ENCODE measurements at places on chromosomes 1 and 21. TPM values are rescaled to one million over a fixed set of nuclear protein-coding genes. Genes with fewer than 3 reads are reported as not detected.

The TNFRSF8 gene
- 1.2 TPM for total RNA-seq

The KLHL17 gene
- 6.6 TPM for total RNA-seq

The BCAR3 gene
- total RNA-seq: 15.2 TPM

The PROX1 gene
- 95.0 TPM for total RNA-seq

The KCNH1 gene
- total RNA-seq: not detected

The HSPG2 gene
- 269 TPM for total RNA-seq

The RGS18 gene
- 1.4 TPM for total RNA-seq

The TRIM63 gene
- 207 TPM for total RNA-seq

The KRTAP8-1 gene
- not detected for total RNA-seq

The BARHL2 gene
- total RNA-seq: not detected

The LY9 gene
- total RNA-seq: not detected

The NCAM2 gene
- total RNA-seq: 4.4 TPM

The BTBD8 gene
- 4.4 TPM for total RNA-seq

The RSPH1 gene
- total RNA-seq: not detected

The CASQ2 gene
- total RNA-seq: 879 TPM

The NUF2 gene
- total RNA-seq: 0.77 TPM

The SELP gene
- 7.4 TPM for total RNA-seq

The AMY1B gene
- total RNA-seq: not detected

The RBM11 gene
- not detected for total RNA-seq

The OLIG2 gene
- total RNA-seq: not detected

GRCh38 chr1:7659514-7659913, 111.6 kb upstream of the VAMP3 start:
- no peak for DNase-seq

DNA sequence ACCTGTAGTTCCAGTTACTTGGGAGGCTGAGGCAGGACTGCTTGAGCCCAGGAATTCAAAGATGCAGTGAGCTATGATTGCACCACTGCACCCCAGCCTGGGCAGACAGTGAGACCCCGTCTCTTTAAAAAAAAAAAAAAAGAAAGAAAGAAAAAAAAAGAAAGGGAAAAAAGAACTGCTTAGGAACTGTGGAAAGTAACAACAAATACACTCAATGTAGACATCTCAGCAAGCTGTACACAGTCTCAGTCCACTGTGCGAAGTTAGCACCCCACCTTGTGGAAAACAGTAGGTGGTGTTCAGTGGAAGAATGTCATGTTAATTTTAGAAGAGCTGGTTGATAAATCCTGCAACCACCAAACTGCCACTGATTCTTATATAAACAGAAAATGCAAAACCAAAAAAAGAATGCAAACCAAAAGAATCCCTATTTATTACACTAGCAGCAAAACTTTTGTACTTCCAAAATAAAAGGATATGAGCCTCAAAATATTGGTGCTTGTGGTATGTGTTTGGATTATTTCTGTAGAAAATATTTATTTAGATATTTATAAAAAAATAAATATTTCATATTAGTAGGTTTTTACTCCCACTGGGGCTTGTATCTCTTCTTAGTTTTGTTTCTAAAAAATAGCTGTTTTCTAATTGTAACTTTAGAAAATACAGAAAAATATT, 31.1 kb downstream of the ALG14 start:
- DNase-seq: no peak

GRCh38 chr1:161163793-161164192, 2.4 kb upstream of the PPOX start:
- no peak for DNase-seq

DNA sequence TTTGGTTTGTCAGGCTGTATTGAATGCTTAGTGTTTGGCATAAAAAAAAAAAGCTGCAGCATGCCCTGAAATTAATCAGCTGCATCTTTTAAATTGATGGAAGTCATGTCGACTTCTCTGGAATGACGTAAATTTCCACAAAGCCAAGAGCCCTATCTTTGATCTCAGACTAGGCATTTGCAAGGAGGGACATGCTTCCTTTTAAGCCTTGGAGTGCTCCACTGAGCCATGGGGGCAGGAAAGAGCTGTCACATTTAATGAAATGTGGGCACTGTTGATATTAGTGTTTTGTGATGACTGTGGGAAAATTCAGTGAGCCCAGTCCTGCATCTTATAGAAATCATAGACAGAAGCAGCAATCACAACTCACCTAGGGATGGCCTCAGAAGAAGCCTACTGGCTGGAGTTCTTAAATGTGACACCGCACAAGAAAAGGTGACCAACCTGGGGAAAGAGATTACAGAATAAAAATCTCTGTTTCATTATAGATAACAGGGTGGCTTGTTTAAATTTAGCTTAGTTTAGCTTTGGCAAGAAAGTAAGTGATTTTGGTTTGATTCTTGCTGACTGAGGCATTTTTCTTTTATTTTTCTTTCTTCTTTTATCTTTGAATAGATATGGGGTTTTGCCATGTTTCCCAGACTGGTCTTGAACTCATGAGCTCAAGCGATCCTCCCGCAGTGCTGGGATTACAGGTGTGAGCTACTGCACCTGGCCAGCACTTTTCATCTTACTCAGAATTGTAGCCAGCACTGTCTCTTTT, 188.2 kb downstream of the HHAT start:
- DNase-seq: no peak

DNA sequence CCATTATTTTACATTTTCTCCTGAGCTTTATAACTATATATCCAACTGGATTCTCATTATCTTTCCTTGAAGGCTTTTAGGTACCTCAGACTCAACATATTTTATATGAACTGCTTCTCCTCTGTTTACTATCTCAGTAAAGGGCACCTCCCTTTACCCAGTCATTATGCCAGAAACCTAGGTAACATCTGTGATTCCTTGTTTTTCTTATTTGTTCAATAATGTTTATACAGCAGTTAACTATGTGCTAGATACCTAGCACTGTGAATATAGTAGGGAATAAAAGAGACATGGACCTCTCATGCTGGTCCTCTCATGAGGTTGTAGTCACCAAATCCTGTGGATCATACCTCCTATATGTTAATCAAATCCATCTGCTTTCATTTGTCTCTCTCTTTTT, 25.6 kb downstream of the PPP1R12B start:
- no peak for DNase-seq

GRCh38 chr1:221328371-221328770, 413.5 kb downstream of the DUSP10 start:
- DNase-seq: no peak

DNA sequence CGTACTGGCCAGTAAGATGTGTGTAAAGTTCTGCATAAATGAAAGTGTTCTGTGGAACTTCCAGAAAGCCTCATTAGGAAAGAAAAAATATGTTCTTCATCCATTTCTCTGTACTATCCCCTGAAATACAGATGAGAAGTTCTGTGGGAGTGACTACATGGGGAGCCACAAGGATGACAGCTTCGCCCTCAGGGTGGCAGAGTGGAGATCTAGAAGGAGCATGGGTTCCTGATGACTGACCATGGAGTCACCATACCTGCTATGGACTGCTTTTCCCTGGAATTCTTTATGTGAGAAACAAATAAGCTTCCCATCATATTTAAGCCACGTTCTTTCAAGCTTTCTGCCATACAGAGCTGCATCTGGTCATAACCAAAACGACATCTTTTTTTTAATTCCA, 113.9 kb upstream of the RGS1 start:
- DNase-seq: no peak

GRCh38 chr1:3368711-3369445, 85.6 kb upstream of the ARHGEF16 start:
- no peak for DNase-seq

- DNase-seq: no peak
These were observed 188.5 kb downstream of the TGFBR3 start for GRCh38 chr1:91697416-91697815.

- no peak for DNase-seq
These were observed 302.4 kb upstream of the TMPRSS15 start for GRCh38 chr21:18705971-18706370.

GRCh38 chr1:221263831-221264767, 384.9 kb downstream of the HLX start:
- no peak for DNase-seq

- no peak for DNase-seq
These were observed 208.0 kb upstream of the GALNT2 start for GRCh38 chr1:229859026-229859425.

- no peak for DNase-seq
These were observed 486 bp downstream of the HSPA13 start for GRCh38 chr21:14382486-14382834.

- no peak for DNase-seq
These were observed 11.6 kb upstream of the PARP1 start for GRCh38 chr1:226419284-226420029.

GRCh38 chr21:42189860-42190485, 29.0 kb upstream of the ABCG1 start:
- no peak for DNase-seq

GRCh38 chr1:37288900-37289299, 185.5 kb upstream of the ZC3H12A start:
- DNase-seq: no peak

- no peak for DNase-seq
These were observed 44.9 kb downstream of the FOXD2 start for GRCh38 chr1:47482786-47483185.

DNA sequence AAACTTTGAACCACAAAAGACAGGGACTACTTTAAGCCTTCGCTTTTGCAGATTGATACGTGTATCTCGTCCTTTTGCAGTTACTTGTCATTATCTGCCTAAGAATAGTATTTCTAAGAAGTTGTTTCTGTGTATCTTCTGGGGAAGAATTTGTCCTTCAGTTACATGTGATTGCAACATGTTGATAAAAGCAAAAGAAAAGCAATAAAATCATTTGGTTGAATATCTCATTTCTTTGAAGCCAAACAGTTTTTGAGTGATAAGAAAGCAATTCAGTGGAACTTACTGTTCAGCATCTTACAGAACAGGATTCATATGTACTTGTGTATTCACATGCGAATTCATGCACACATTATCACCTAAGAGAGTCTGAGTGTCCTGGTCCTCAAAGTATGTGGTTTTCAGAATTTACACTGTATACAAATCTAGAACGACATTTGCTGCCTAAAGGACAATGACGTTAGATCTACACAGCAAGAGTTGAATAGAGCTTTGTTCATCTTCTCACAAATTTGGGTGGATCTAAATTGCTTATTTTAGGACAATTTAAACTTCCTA, 66.7 kb upstream of the MRPS6 start:
- no peak for DNase-seq

GRCh38 chr1:214464445-214465287, 86.7 kb downstream of the PTPN14 start:
- peak; percentile 28 for DNase-seq

- DNase-seq: peak; percentile 45
These were observed 104.0 kb upstream of the OLIG2 start for GRCh38 chr21:32921632-32922230.

- DNase-seq: no peak
These were observed 25.6 kb downstream of the RUNX1 start for GRCh38 chr21:35023396-35024070.

GRCh38 chr1:208178091-208178529, 66.1 kb downstream of the PLXNA2 start:
- DNase-seq: no peak

GRCh38 chr1:229296541-229296941, 25.6 kb downstream of the RAB4A start:
- DNase-seq: peak; percentile 42

GRCh38 chr1:167249702-167250101, 29.0 kb downstream of the POU2F1 start:
- no peak for DNase-seq

DNA sequence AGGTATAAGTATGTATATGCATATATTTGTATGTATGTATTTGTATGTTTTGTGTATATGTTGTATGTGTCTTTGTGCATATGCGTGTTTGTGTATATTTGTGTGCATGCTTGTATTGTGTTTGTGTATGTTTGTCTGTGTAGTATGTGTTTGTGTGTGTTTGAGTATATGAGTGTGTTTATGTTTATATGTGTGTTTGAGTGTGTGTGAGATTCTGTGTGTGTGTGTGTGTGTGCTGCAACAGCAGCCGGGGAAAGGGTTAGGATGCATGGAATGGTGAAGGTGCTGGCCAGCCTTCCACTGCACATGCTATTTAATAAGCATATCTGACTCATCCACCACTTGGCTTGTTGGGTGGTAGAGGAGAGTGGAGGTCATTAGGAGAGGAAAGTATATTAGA, 46.6 kb upstream of the RAB4A start:
- DNase-seq: no peak

DNA sequence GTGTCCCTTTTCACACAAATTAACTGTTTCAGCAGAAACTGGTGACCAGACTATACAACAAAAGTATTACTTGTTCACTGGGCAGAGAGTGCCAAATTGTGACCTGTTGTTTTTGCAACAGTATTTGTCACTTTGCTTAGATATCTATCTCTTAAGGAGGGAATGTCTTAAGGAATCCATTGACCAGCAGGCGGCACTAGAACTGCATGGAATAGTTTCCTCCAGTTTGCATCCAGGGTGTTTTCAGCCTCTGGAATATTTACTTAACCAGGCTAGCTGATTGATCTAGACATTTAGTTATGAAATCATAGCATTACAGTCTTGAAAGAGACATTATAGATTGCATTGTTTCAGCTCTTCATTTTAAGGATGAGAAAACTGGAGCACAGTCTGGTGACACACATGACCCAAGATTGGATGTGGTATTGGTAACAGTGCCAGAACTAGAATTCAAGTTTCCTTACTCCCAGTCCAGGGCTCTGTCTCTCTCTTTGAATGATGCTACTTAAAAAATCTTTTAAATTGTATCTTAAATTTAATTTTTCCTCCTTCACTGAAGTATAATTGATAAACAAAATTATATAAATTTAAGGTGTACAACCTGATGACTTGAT, 16.9 kb downstream of the RPTN start:
- DNase-seq: peak; percentile 36

GRCh38 chr1:232369451-232370296, 260.3 kb downstream of the SIPA1L2 start:
- DNase-seq: no peak

GRCh38 chr1:231643071-231643934, 16.7 kb downstream of the DISC1 start:
- peak; percentile 26 for DNase-seq

GRCh38 chr1:158199849-158200248, 19.2 kb downstream of the CD1D start:
- no peak for DNase-seq

- DNase-seq: no peak
These were observed 134.3 kb downstream of the PIK3R3 start for GRCh38 chr1:45998020-45998617.

DNA sequence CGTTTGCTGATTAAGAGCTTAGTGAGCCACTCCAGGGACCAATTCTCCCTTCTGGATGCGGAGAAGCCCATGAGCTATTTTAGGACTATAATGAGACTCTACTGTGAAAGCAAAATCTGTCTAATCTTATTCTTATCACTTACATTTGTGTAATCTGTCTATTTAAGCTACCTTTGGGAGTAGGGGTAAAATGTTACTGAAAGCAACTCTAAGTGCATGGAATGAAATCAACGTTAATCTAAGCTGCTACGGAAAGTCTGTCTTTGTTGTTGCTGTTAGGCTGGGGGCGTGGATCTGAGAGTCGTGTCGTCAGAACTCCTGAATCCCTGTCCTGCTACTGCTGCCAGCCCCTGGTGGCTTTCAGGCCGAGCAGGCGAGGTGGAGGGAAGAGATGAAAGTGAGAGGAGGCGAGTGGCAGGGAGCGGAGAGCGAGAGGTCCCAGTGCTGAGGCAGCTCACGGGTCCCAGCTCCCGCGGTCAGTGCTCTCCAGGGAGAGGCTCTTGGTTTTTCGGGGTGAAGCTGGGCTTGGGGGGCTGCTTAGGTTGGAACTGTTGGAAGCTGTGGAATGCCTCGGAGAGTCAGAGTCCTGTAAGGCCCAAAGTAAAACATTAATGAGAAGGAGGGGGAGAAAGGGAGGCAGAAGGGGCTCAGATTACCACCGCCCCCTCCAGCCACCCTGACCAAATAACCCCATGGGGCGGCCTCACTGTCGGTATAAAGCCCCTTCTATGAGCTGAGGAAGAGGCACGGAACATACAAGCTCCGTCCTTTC, 53.9 kb downstream of the COQ8A start:
- DNase-seq: peak; percentile 47

- peak; percentile 93 for DNase-seq
These were observed 75.4 kb downstream of the ABCA4 start for GRCh38 chr1:94045465-94046056.

Data from left ventricle myocardium superior (tissue), 1 donor.